ENCODE measurements at places on chromosomes 7 and 10. TPM values are rescaled to one million over a fixed set of nuclear protein-coding genes. Genes with fewer than 3 reads are reported as not detected.

ARHGEF35 gene
- total RNA-seq: 22.1 TPM

EEPD1 gene
- 6.3 TPM for total RNA-seq

SCIN gene
- 141 TPM for total RNA-seq

VIM gene
- total RNA-seq: 1,044 TPM

HHEX gene
- total RNA-seq: 10.0 TPM

GDF2 gene
- total RNA-seq: not detected

CPN1 gene
- not detected for total RNA-seq

DNA sequence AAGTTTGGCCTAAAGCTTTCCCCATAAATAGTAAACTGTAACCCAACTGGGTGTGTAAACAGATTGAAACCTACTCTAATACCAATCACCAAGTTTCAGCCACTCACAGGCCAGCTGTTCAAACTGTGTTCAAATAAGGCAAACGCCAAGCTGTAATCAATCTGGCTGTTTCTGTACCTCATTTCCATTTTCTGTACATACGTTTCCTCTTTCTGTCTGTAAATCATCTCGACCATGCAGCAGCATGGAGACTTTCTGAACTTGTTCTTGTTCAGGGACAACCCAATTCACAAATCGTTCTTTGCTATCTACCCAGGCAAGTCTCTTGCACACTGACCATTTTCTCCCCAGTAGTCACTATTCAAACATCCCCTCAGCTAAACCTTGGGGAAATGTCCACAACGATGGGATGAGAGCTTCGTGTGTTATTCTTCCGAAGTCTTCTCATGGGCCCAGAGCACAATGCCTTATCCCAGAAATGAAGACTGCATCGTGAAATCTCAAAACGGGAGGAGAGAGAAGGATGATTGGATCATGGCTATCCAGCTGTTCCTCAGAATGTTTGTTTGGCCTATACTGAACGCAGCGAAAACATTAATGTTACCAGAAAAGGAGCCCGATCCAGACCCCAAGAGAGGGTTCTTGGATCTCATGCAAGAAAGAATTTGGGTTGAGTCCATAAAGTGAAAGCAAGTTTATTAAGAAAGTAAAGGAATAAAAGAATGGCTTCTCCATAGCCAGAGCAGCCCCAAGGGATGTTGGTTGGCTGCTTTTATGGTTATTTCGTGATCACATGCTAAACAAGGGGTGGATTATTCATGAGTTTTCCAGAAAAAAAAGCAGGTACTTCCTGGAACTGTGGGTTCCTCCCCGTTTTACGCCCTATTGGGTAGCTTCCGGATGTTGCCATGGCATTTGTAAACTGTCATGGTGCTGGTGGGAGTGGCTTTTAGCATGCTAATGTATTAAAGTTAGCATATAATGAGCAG, 86.2 kb downstream of the SLC16A9 start:
- H3K27ac ChIP-seq: no peak overlapping the region
- H3K4me1 ChIP-seq: no peaks in the 10 kb centered on the region
- no peaks in the 10 kb centered on the region for H3K36me3 ChIP-seq
- H3K4me3 ChIP-seq: no peak overlapping the region
- no peaks in the 10 kb centered on the region for H3K27me3 ChIP-seq

DNA sequence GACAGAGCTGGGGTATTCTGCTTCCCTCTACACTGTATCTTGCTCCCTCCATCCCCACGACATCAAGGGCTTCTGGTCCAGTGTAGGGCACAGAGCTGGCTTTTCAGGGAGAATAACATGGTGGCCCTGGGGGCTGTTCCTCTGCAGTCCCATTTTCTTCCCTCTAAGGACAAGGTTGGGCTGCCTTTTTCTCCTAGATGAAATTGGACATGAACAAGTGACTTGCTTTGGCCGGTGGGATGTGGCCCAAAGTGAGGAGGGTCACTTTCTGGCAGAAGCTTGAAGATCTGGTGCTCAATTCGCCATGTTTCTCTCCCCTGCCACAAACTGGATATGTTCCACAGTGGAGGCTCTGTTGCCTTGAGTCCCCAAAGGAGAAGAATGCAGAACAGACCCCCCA, 235.7 kb downstream of the EMX2 start:
- H3K27me3 ChIP-seq: no peaks in the 10 kb centered on the region
- H3K4me1 ChIP-seq: peaks cover 29% of the 10 kb centered on the region
- no peaks in the 10 kb centered on the region for H3K36me3 ChIP-seq
- no peak overlapping the region for H3K27ac ChIP-seq

- peak overlapping the region; percentile 69 for H3K4me3 ChIP-seq
- DNase-seq: no peak
- H3K27ac ChIP-seq: peak overlapping the region; percentile 81
- H3K27me3 ChIP-seq: peaks cover 10% of the 10 kb centered on the region
- no peaks in the 10 kb centered on the region for H3K4me1 ChIP-seq
- no peaks in the 10 kb centered on the region for H3K36me3 ChIP-seq
These were observed 47.0 kb upstream of the CDK1 start for GRCh38 chr10:60731134-60731885.

DNA sequence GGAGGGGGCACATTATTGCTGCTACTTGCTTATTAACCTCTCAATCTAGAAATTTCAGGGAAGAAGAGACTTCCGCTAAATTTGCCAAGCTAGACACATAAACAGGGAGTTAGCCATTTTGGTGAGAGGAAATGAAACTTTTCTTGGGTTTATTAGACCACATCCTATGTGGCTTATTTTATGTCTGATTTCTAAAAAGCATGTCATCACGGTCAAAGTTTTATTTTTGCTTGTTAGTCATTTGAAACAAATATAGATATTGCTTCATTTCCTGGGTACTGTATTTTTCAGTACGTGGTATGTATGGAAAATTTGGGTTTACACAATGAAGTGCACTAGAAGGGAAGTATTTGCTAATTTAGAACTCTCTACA, 144.1 kb downstream of the TCF7L2 start:
- no peaks in the 10 kb centered on the region for H3K4me1 ChIP-seq
- no peaks in the 10 kb centered on the region for H3K27me3 ChIP-seq
- no peak overlapping the region for H3K27ac ChIP-seq
- DNase-seq: no peak
- H3K36me3 ChIP-seq: no peaks in the 10 kb centered on the region

DNA sequence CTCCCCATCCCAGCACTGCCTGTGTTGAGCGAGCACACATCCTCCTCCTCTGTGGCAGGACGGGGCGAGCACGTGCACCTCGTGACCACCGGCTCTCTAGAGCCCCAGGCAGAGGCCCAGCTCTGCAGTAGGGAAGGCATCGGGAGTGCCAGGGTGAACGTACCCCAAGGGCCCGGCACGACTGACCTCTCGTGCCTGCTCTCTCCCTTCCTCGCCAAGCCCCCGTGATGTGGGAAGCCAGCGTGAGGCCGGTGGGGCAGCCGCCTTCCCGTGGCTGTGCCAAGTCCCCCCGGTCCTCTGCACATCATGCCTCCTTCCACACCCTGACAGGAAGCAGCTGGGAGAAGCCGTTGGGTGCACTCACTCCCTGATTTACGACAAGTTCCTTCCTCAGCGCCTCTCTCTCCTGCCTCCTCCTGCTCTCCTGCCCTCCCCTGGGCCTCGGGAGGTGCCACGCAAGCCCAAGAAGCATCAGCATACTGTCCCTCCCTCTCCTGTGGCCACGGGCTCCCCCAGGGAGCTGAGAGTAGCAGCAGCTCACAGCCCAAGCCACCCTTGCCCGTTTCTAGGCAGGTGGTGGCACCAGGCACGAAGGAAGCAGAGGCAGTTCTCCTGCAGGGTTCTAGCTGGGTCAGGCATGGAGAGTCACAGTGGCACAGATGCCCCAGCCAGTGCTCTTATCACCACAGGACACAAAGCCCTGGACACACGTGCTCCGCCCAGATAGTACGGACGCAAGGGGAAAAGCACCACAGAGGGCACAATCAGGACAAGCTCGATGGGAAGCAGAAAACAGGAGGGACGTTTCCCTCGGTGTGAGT, 47.0 kb downstream of the AMZ1 start:
- H3K36me3 ChIP-seq: peaks cover 9% of the 10 kb centered on the region
- H3K27ac ChIP-seq: peak overlapping the region; percentile 3
- no peak overlapping the region for H3K4me3 ChIP-seq
- H3K4me1 ChIP-seq: peaks cover 5% of the 10 kb centered on the region
- DNase-seq: peak; percentile 80

- no peak for DNase-seq
- no peak overlapping the region for H3K4me3 ChIP-seq
- H3K27ac ChIP-seq: no peak overlapping the region
- H3K36me3 ChIP-seq: peaks cover 8% of the 10 kb centered on the region
- H3K27me3 ChIP-seq: no peaks in the 10 kb centered on the region
These were observed 46.3 kb downstream of the PLEKHA8 start for GRCh38 chr7:30074422-30075030.

GRCh38 chr7:68984306-68984705, 614.0 kb upstream of the AUTS2 start:
- no peaks in the 10 kb centered on the region for H3K4me1 ChIP-seq
- H3K27ac ChIP-seq: no peak overlapping the region
- no peak overlapping the region for H3K4me3 ChIP-seq
- H3K36me3 ChIP-seq: no peaks in the 10 kb centered on the region
- H3K27me3 ChIP-seq: no peaks in the 10 kb centered on the region

DNA sequence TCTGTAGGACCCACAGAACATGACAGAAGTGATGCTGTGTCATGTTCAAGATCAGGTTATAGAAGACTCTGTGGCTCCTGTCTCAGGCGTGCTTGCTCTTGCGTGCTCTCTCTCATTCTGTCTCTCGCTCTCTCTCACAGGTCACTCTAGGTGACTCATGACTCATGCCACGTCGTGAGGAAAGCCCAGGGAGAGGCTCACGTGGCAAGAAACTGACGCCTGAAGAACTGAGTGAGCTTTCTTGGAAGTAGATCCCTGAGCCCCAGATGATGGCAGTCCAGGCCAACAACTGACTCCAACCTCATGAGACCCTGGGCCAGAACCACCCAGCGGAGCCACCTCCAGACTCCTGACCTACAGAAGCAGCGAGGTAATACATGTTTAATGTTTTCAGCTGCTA, 103.3 kb downstream of the DNMBP start:
- H3K27ac ChIP-seq: peak overlapping the region; percentile 52
- H3K4me3 ChIP-seq: no peak overlapping the region
- H3K36me3 ChIP-seq: peaks cover 14% of the 10 kb centered on the region
- H3K4me1 ChIP-seq: no peaks in the 10 kb centered on the region
- no peak for DNase-seq

- peak overlapping the region; percentile 77 for H3K4me3 ChIP-seq
- H3K27me3 ChIP-seq: no peaks in the 10 kb centered on the region
- H3K4me1 ChIP-seq: peaks cover 11% of the 10 kb centered on the region
- peaks cover 16% of the 10 kb centered on the region for H3K36me3 ChIP-seq
These were observed 412 bp upstream of the PPIA start for GRCh38 chr7:44796034-44796503.

GRCh38 chr10:49005270-49005669, 65.6 kb upstream of the LRRC18 start:
- H3K36me3 ChIP-seq: no peaks in the 10 kb centered on the region
- H3K4me1 ChIP-seq: no peaks in the 10 kb centered on the region
- H3K4me3 ChIP-seq: no peak overlapping the region
- no peak for DNase-seq

DNA sequence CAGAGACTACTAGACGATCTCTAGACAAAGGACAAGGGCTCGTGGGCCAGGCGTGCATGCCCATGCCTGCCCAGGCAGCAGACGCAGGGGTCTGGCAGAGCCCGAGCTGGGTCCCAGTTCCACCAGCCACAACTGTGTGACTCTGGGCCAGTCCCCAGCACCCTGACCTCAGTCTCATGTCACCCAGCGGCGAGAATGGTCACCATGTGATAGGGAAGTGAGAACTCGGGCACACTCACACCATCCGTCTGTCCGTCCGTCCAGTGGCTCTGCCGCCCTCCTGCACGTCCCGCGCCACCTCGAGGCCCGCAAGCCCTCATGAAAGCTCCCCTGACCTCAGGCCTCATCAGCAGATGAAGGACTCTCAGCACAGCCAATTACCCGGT, 280.0 kb downstream of the ELFN1 start:
- H3K4me1 ChIP-seq: peaks cover 2% of the 10 kb centered on the region
- no peak overlapping the region for H3K27ac ChIP-seq
- no peak for DNase-seq
- H3K36me3 ChIP-seq: no peaks in the 10 kb centered on the region
- no peak overlapping the region for H3K4me3 ChIP-seq
- no peaks in the 10 kb centered on the region for H3K27me3 ChIP-seq

DNA sequence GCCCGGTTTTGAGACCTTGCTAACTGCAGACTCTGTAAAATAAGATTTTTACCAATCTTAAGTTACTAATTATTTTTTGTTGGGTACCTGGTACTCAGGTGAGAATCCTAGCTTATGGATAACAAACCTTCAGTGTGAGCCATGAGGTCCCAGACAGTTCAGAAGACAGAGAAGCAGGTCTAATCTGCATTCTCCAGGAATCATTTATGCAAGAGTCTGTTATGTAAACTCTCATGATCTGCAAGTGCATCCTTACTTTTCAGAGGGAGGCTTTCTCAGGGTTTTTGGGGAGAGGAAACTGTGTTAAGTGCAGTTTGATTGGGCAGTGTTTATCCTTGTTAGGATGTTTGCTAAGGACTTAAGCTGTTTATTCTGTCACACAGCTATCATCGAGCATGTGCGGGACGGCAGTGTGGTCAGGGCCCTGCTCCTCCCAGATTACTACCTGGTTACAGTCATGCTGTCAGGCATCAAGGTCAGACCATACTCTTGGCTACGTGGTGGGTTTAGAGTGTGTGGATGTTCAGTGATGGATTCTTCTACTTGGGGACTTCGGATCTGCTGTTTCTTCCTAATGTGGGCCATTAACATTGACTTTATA, 50.2 kb downstream of the SND1 start:
- H3K4me3 ChIP-seq: no peak overlapping the region
- H3K36me3 ChIP-seq: peaks cover 2% of the 10 kb centered on the region
- no peak overlapping the region for H3K27ac ChIP-seq

GRCh38 chr7:22667562-22668239, 59.3 kb upstream of the IL6 start:
- H3K4me3 ChIP-seq: no peak overlapping the region
- H3K36me3 ChIP-seq: no peaks in the 10 kb centered on the region
- no peaks in the 10 kb centered on the region for H3K4me1 ChIP-seq
- H3K27ac ChIP-seq: no peak overlapping the region
- H3K27me3 ChIP-seq: no peaks in the 10 kb centered on the region

GRCh38 chr7:94664023-94664422, 8.1 kb upstream of the SGCE start:
- no peaks in the 10 kb centered on the region for H3K27me3 ChIP-seq
- no peak overlapping the region for H3K27ac ChIP-seq
- no peak for DNase-seq
- no peaks in the 10 kb centered on the region for H3K36me3 ChIP-seq
- H3K4me1 ChIP-seq: peaks cover 7% of the 10 kb centered on the region

- peak overlapping the region; percentile 15 for H3K4me3 ChIP-seq
- no peaks in the 10 kb centered on the region for H3K36me3 ChIP-seq
- peaks cover 51% of the 10 kb centered on the region for H3K4me1 ChIP-seq
- no peaks in the 10 kb centered on the region for H3K27me3 ChIP-seq
- H3K27ac ChIP-seq: peak overlapping the region; percentile 91
- DNase-seq: no peak
These were observed 89.6 kb downstream of the CABCOCO1 start for GRCh38 chr10:61752111-61753011.

DNA sequence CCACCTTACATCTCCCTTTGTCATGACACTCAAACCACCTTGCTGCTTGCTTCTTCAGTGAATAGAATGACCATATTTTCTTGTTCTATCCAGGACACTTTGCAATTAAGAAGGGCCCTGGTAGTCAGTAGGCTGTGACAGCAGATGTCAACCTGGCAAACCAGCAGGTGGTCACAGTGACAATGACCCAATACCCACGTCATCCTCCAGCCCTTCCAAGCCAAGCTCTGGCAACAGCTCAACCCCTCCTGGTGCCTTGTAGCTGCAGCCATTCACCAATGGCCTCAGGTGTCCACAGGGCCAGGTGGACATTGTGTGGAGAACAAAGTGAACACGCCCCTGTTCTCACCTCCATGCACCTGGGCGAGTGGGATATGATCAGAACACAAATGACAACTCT, 87.6 kb upstream of the MACROH2A2 start:
- no peak overlapping the region for H3K4me3 ChIP-seq
- H3K36me3 ChIP-seq: no peaks in the 10 kb centered on the region
- H3K4me1 ChIP-seq: no peaks in the 10 kb centered on the region
- DNase-seq: no peak
